Memory B cell (primary cell): ENCODE measurements at places on chromosomes 3 and 15.

GRCh38 chr3:38604246-38604645 lies 45.2 kb downstream of the SCN5A start:
- H3K4me3 ChIP-seq: no peak overlapping the region
- DNase-seq: no peak
- H3K4me1 ChIP-seq: no peaks in the 10 kb centered on the region
- H3K27ac ChIP-seq: no peak overlapping the region
- peaks cover 4% of the 10 kb centered on the region for H3K27me3 ChIP-seq

GRCh38 chr15:58684751-58685150 lies 64.8 kb downstream of the ADAM10 start:
- H3K27ac ChIP-seq: no peak overlapping the region
- H3K4me3 ChIP-seq: no peak overlapping the region
- H3K27me3 ChIP-seq: no peaks in the 10 kb centered on the region
- peaks cover 12% of the 10 kb centered on the region for H3K4me1 ChIP-seq
- H3K36me3 ChIP-seq: peaks cover 2% of the 10 kb centered on the region

DNA sequence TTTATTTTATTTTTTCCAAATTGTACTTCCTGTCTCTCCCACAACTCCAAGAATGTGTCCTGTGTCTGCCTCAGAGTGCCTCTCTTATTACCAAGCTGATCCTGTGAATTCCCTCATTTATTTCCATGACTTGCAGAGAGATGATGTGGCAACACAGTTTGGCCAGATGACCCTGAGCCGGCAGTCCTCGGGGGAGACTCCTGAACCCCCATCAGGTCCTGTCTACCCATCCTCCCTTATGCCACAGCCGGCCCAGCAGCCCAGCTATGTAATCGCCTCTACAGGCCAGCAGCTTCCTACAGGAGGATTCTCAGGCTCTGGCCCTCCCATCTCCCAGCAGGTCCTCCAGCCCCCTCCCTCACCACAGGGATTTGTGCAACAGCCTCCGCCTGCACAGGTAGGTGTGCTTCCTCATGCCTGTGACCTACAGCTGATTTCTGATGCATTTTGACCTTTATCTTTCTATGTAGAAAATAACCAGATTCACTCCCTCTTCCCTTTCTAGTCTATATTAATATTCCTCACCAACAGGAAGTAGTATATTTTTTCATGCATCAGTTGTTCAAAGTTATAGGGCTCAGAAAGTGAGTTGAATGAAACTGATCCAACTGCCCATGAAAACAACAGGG lies 100.0 kb downstream of the ARPP21 start:
- no peak overlapping the region for H3K4me3 ChIP-seq
- DNase-seq: no peak
- no peaks in the 10 kb centered on the region for H3K4me1 ChIP-seq
- no peaks in the 10 kb centered on the region for H3K27me3 ChIP-seq

DNA sequence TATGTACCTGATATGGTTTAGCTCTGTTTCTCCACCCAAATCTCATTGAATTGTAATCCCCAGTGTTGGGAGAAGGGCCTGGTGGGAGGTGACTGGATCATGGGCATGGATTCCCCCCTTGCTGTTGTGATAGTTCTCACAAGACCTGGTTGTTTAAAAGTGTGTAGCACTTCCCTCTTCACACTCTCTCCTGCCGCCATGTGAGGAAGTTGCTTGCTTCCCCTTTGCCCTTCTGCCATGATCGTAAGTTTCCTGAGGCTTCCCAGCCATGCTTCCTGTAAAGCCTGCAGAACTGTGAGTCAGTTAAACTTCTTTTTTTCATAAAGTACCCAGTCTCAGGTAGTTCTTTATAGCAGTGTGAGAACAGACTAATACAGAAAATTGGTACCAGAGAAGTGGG lies 93.1 kb downstream of the C3orf70 start:
- peaks cover 1% of the 10 kb centered on the region for H3K27me3 ChIP-seq
- no peaks in the 10 kb centered on the region for H3K4me1 ChIP-seq
- peaks cover 14% of the 10 kb centered on the region for H3K36me3 ChIP-seq
- H3K27ac ChIP-seq: no peak overlapping the region
- no peak overlapping the region for H3K4me3 ChIP-seq

- H3K27ac ChIP-seq: no peak overlapping the region
- no peak overlapping the region for H3K4me3 ChIP-seq
- H3K4me1 ChIP-seq: no peaks in the 10 kb centered on the region
Measured at GRCh38 chr3:105608623-105609022, 241.9 kb downstream of the ALCAM start.
